ENCODE measurements at places on chromosomes 4 and X.

- no peak for DNase-seq
Observed at GRCh38 chr4:84378356-84378755, 120.7 kb downstream of the NKX6-1 start.

DNA sequence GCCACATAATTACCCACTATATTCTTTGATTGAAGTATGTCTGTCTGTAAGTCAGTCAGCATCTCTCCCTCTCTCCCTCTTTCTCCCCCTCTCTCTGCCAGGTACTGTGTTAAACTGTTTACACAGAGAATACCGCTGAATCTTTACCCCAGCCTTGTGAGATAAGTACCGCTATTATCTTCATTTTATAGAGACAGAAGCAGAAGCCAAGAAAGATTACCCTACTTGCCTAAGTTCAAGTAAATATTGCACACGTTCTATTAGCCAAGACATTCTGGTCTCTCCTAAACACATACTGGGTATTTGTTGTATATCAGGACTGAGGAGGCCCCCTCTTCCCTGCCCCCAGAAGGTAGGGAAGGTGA is 695 bp upstream of the GPR101 start:
- DNase-seq, result no peak

DNA sequence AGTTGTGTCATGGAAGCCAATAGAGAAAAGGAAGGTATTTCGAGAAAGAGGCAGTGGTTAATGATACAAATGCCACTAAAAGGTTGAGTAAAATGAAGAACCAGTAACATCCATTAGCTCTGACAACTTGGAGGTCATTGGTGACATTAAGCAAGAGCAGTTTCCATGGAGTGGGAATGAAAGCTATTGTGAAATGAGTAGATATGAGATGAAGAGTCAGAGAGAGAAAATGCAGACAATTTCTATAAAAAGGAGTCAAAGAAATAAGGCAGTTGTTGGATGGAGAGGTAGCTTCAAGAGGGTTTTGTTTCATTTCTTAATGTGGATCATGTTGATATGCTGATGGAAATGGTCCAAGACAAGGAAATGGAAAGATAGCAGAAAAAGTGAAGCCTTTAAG is 9.6 kb upstream of the AMTN start:
- DNase-seq, result no peak

DNA sequence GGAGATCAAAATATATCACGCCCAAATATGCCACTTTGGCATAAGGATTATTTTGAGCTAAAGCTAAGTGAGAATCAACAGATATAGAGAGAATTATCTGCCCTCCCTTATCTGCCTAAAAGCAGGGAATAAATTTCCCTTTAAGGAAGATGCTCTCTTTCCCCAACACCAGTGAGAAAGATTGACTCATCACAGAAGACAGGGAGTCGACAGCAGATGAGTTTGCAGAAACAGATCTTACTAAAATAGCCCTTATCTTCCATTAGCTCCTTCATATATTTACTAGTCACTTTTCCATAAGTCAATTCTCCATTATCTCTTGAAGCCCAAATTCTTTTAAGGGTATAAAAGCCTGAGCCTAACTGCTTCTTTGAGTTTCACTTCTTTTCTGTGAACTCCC is 156.6 kb downstream of the CAMK2D start:
- DNase-seq, result no peak

DNA sequence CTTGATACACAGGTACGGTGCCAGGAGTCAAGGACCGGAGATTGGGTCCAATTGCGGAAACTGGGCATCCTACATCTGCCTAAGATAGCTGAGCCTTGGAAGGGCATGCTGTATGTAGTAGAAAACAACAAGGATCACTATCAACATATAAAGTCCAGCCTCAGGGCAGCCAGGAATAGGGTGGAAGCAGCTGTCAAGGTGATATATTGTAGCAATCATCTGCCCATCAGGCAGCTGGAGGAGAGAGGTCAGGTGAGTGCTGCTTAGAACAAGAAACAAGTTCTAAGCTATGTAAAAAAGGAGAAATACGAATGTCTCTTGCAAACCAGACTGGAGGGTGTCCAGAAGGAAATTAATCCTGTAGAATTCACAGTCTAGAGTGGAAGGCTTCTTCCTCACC is 34.8 kb downstream of the KCNE5 start:
- DNase-seq, result no peak

- no peak for DNase-seq
Observed at GRCh38 chr4:71304289-71304850, 34.5 kb upstream of the SLC4A4 start.

All from stimulated activated CD4-positive, alpha-beta T cell treated with anti-CD3 and anti-CD28 coated beads, Interleukin-1b, Interleukin-23, amount 100 ng/mL, for 1 hour (primary cell).